ENCODE measurements at places on chromosomes 1 and 21. TPM values are rescaled to one million over a fixed set of nuclear protein-coding genes. Genes with fewer than 3 reads are reported as not detected.

DNA sequence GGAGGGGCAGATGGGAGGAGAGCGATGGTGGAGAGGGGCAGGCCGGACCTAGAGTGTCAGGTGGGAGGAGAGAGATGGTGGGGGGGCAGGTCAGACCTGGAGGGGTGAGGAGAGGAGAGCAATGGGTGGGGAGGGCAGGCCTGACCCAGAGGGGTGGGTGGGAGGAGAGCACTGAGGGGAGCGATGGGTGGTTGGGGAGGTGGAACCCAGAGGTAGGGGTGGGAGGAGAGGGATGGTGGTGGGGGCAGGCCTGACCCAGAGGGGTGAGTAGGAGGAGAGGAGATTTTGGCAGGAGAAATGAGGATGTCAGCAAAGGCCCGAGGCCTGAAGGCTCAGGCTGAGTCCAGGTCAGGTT is 157.3 kb upstream of the VAMP3 start:
- no peak for DNase-seq

COL11A1 gene
- 0.26 TPM for total RNA-seq

- no peak for DNase-seq
Observed at GRCh38 chr1:66654643-66655042, 97.6 kb upstream of the DYNLT5 start.

- DNase-seq: no peak
Observed at GRCh38 chr1:175252561-175252960, 60.0 kb upstream of the KIAA0040 start.

DNA sequence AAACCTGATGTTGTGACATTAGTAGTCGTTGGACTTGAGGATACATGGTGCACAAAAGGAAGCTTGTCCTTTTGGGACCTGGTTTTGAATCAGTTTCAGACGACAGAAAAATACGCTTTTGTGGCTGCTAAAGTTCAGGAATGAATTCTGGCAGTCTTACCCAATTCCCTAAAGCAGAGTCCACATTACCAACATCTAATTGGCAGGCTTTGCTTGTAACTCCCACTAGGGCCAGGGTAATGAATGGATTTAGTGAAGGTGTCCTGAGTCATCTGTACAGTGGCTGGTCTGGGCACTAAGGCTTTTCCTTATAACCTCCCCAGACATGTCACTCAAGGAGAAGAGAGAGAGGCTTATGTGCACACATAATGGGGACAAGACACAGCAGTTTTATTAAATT is 66.2 kb upstream of the RNPC3 start:
- peak; percentile 85 for DNase-seq

SPAG17 gene
- not detected for total RNA-seq

GRCh38 chr1:230067871-230068620 is 1.0 kb downstream of the GALNT2 start:
- no peak for DNase-seq

DNA sequence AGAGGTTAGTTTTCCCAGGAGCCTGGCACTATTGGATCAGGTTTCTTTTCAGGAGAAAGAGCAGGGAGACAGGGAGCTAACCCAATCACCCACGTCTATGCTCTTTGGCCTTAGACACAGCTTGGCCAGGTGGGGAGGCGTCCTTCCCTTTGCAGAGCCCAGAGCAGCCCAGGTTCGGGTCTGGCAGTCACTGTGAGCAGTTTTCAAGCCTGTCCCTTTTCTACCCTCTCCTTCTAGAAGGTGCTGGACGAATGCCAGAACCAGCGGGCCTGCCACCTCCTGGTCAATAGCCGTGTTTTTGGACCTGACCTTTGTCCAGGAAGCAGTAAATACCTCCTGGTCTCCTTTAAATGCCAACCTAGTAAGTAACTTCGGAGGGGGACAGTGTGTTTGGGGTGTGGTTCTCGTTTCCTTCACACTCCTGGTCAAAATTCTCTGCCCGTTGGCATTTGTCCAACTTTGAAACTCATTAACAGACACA is 44.9 kb downstream of the EVA1C start:
- DNase-seq: peak; percentile 48

ANGPTL7 gene
- not detected for total RNA-seq

- no peak for DNase-seq
Observed at GRCh38 chr1:245984390-245985155, 522.5 kb downstream of the SMYD3 start.

DNA sequence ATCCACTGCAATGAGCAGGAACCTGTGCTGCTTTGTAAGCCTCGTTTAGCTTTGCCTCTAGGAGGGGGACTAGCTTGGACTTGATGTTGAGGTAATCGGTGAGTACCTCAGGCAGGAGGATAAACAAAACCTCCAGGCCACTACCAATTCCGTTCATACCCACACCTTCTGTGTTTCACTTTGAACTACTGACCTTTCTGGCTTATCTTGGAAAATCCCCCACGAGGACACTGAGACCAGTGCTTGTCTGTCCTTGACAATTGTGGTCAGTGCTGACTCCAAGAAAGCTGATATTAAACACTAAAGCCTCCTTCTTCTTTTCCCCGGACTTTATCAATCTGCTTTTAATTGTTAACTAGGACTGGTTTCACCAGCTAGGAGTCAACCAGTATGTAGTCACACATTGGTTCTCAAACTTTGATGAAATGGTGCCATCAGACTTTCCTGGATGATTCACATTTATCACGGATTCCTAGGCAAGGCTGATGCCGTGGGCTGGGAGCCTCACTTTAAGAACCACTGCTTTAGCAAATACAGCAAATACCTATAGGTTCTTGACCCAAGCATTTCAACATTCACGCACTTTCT is 52.7 kb downstream of the TGFB2 start:
- DNase-seq: no peak

GRCh38 chr1:203506858-203507626 is 13.1 kb downstream of the OPTC start:
- no peak for DNase-seq

DNA sequence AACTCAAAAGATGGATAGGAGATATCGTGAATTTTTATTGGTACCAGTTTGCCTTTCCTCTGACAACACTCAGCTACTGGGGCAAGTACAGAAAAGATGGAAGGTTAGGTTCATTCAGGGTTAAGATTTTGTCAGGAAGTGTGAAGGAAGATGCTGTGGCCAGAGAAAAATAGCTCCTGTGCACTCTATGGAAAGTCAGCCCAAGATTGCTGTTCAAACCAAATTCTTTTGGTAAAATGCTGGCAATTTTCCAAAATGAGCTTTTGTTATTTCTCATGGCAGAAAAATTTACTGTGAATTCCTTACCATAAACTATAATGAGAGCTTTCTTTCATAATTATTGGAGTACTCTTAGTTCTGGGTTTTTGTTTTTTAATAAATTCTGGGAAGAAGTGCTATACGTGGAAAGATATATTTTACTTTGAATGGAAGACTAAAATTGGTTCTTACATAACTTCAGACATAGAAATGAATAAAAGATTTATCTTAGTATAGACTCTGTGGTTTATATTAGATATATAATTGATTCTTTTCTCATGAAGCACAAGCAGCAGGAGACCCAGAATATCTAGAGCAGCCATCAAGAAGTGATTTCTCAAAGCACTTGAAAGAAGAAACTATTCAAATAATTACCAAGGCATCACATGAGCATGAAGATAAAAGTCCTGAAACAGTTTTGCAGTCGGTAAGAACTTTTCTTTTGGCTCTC is 112.2 kb downstream of the USP25 start:
- DNase-seq: no peak

DNA sequence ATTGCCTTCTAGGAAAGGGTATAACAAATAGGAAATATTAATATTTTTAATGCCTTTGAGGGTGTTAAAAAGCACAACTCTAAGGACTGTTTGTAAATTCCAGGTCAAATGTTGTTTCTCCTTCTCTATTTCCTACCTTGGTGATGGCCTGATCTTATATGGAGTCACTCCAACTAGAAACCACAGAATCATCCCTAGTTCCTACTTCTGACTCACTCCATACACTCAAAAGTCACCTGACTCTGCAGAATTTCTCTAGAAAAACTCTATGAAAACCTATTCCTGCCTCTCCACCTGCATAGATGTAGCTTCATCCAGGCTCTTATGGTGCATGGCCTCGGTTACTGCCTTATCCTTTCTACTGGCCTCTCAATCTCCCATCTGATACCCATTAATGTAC is 14.5 kb downstream of the RGS4 start:
- DNase-seq: no peak

DNA sequence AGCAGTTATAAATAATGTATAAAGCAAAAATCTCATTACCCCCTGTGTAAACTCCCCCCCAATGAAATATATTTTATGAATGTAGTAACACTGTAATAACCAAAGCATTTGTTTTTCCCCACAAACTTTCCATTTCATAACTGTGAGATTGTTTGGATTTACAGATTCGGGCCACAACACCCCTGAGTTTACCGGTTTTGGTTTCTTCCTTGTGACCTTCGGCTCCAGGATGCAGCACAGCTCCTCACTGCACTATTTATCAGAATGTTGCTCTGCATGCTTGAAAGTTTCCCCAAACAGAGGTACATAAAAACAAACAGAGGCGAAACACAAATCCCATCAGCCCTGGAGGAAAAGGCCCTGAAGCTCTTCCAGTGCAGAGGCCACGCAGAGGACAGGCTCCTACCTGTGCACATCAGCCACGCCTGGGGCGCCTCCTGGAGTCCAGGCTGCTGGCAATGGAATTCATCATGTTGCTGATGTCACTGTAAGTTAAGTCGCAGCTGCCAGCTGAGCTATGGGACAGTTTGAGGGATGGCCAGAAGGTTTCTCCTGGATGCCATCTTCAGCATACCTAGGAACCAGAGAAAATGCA is 122.0 kb downstream of the LMO4 start:
- peak; percentile 28 for DNase-seq

DNA sequence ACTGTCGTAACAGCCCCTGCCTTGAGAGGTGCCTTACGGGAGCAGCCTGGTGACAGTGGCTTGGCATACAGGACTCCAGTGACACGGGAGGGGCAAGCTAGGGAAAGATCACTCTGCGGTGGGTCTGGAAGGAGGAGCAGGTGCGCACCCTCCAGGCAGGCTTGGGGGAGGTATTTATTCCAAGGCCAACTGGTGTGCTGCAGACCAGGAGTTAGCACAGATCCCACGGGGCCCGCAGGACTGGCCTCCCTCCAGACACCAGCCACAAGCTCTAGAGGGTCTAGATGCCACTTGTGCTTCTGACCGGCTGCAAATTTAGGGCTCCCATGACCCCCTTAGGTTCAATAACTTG is 22.1 kb downstream of the PSEN2 start:
- no peak for DNase-seq

KRTAP10-11 gene
- total RNA-seq: not detected

CNR2 gene
- not detected for total RNA-seq

PANK4 gene
- 16.2 TPM for total RNA-seq

- DNase-seq: no peak
Observed at GRCh38 chr1:18481190-18481920, 625 bp downstream of the KLHDC7A start.

- no peak for DNase-seq
Observed at GRCh38 chr21:27026501-27026900, 59.6 kb upstream of the ADAMTS5 start.

GRCh38 chr1:34166625-34167361 is 1.8 kb upstream of the CSMD2 start:
- DNase-seq: no peak

ANGPTL1 gene
- 1.8 TPM for total RNA-seq

- no peak for DNase-seq
Observed at GRCh38 chr1:200134116-200134515, 106.6 kb downstream of the NR5A2 start.

LRRC3 gene
- total RNA-seq: 1.5 TPM

DNA sequence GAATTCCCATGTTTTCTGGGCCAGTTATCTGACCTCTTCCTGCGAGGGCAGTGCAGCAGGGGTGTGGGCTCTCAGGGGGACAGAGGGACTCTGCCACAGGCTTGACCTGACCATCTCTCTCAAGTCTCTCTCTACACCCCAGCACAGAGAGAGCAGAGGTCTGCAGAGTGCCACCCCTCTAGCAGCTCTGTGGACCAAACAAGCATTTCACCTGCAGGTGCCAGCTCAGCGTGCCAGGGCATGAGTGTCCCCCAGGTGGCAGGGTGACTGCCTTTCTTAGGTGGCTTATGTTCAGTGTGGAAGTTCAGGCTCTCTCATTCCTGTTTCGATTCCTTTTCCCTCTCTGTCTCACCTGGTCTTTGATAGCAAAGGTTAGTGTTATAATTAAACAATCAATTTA is 191.3 kb downstream of the CACNA1E start:
- no peak for DNase-seq

DNA sequence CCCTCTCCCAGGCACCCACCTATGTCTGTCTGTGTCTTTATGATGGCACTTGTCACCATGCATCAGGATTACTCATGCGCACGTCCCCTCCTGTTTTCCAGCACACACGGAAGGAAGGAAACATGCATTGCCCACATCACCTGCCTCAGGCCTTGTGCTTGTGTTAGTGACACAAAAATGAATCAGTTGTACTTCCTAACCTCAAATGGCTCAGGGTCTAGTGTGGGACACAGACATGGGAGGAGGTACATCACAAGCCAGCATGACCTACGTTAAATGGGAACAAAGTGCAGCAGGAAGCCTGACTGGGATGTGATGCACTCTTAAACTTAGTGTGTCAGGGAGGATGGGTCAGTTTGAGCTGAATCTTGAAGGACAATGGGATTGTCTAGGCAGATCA is 126.7 kb downstream of the TRABD2B start:
- DNase-seq: no peak

ARHGEF19 gene
- 2.6 TPM for total RNA-seq

GRCh38 chr1:208006258-208006920 is 95.5 kb upstream of the CD34 start:
- no peak for DNase-seq

SEC22B gene
- total RNA-seq: 38.7 TPM

DNA sequence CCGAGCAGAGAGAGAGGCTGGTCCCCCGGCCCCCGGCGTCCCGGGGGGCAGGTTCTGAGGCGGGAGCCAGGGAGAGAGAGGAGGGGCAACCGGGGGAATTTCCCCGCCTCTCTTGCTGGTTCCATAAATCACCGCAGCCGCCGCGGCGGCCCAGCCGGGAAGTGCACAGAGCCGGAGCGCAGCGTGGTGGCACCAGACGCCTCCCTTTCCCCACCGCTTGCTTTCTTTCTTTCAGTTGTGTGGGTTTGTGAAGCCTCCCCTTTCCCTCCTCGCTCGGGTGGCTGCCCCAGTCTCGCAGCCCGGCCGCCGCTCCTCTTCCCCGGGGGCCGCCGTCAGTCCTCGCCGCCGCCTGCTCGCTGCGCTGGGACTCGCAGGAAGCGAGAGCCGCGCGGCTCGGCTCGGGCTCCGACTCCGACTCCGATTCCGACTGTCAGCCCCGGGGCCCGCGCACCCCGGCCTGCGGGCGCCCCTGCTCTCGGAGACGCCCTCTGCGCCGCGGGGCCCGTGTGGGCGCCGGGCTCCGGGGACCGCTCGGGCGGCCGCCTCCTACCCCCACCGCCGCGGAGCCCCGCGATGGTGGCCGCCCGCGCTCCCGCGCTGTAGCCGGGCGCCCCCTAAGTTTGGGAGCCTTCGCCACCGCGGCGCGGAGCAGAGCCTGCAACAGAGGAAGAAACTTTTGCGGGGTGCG is at the start of gene CACHD1:
Gene CACHD1 (plus strand): TSS at position 153 of the 688 bp plus-strand sequence. CDS start 616 bp downstream, outside the sequence.
- DNase-seq: peak; percentile 75

Measured in SK-MEL-5 (cell line).